ENCODE measurements at places on chromosomes 13 and 19.
A peak's percentile ranks its signal among the peaks of the same experiment; 100 is the strongest.

GRCh38 chr13:31890946-31891345, 140.6 kb upstream of the FRY start:
- DNase-seq, result no peak

DNA sequence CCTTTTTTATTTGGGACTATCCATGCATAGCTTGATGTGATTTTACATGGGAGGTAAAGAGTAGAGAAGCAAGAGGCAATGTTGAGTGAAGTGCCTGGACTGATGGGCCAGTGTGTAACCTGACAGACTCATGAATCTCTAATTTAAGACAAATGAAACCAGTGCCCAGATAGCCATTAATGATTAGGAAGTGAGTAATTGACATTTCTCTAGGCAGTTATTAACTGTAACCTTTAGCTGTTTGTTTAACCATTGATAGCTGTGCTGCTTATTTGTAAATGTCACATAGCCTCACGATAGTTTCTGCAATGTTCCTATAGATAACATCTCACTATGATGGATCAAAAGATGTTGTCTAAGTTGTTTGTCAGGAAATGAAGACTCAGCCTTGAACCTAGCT, 1047.5 kb upstream of the SPRY2 start:
- no peak for DNase-seq

- no peak for DNase-seq
Measured at GRCh38 chr19:49988007-49988406, 27.0 kb upstream of the SIGLEC11 start.

GRCh38 chr13:111241006-111241755, 79.3 kb upstream of the TEX29 start:
- peak; percentile 40 for DNase-seq

GRCh38 chr13:35480346-35480745, 3.9 kb upstream of the MAB21L1 start:
- DNase-seq, result no peak

DNA sequence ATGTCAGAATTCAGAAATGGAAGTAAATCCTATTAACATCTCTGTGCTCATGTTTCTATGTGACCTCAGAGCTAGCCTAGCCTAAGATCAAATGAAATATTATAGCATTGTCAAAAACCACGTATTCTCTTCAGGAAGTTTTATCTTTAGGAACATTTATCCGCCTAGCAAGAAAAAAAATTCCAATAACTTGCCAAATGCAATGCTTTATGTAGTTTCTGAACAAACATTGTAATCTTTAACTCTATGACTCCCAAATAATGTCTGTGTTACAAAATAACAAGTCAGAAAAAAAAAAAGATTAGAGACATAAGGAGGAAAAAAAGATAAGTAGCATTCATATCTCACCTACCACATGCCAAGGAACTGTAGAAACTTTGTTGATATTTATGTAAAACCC, 18.4 kb upstream of the IPO5 start:
- no peak for DNase-seq

- no peak for DNase-seq
Measured at GRCh38 chr13:25579221-25579620, 207.4 kb downstream of the ATP8A2 start.

GRCh38 chr19:11347546-11348039, 1.3 kb downstream of the CCDC159 start:
- no peak for DNase-seq

- DNase-seq, result no peak
Measured at GRCh38 chr13:76741046-76741445, 145.2 kb downstream of the KCTD12 start.

DNA sequence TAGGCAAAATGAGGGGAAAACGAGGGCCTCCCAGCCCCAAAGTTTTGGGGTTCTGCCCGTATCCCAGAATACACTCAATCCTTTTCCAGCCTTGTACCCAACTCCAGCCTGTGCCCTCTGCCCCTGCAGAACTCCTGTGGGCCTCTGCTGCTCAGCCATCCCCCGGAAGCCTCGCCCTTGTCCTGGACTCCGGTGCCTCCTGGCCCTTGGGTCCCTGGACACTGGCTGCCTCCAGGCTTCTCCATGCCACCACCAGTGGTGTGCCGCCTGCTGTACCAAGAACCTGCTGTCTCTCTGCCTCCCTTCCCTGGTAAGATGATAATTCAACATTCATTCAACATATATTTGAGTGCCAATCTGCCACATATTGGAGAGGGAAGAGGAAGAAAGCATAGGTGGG, 3.8 kb downstream of the DMRTC2 start:
- DNase-seq, result no peak

GRCh38 chr13:43414111-43414510, 372.7 kb downstream of the ENOX1 start:
- DNase-seq, result no peak

- DNase-seq, result no peak
Measured at GRCh38 chr19:34788074-34788473, 15.1 kb upstream of the ZNF599 start.

DNA sequence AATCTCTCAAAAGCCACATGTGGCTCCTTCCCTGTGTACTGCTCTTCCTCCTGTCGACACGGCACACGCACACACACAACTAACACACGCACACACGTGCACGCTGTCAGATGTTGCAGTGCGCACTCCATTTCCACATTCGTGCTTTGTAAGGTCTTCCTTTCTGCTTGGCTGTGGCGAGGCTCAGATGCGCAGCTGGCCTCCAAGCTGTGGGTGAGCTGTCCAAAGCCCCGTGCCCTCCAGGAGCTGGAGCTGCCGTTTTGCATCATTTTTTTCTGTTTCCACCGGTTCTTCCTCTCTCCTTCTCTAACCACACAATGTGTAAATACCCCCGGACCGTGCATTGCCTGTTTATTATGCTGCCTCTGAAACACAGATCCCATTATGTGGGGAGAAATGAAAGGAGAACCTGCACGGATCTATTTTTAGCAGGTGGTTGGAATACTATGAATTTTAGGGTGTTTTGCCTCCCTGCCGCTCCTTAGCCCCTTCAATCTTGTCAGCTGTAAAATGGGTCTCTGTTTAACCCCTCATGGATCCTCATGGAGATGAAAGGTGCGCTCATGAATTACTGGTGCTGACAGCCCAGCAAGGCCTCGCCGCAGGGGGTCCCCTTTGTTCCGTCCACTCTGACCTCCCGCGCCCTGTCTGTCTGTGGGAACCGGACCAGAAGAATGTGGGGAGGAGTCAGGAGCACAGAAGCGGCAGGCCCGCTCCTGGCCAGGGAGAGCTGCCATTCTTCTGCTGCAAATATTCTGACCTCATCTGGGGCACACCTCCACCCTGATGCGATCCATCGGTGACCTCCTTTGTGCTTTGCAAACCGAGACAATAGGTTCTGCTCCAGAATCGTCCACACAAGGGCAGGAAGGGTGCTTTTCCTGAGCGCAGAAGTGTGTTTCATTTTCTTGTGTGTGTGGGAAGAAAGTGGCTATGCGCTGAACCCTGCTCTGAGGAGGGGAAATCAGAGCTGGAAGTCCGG, 137.7 kb downstream of the SOX1 start:
- DNase-seq, result no peak

- DNase-seq, result no peak
Measured at GRCh38 chr13:22092791-22093560, 422.1 kb downstream of the FGF9 start.

DNA sequence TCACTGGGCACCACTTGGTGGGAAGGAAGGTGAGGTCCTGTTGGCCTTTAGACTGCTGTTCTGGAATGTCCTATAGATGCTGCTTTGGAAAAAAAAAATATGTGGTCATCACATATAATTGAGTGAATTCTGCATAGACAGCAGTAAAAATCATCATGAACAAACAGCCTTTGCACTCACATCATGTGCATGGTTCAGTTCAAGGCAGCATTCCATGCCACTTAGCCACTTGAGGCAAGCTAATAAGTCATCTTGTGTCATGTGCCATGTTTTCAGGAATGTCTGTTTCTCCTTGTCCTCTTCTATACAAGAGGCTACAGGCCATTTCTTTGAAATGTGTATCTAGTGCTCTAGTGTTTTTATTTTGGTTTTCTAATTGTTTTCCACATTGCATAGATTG, 43.9 kb upstream of the TSC22D1 start:
- no peak for DNase-seq

DNA sequence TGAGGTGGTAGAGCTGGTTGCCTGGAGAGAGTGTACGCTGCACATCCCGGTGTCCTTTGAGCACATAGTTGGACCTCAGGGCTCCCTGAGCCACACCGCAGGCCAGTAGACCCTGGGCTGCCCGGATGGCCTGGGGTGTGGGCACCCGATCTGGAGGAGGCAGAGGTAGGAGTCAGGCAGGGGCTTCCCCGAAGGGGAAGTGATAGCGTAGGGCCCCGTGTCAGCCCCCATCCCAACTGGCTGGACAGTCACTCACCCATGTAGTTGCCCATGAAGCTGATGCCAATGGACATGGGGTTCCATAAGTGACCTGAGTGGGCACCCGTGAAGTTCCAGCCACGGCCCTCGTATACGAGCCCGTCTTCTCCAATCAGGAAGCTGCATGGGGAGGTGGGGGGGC, 3.6 kb downstream of the PGLYRP1 start:
- DNase-seq, result no peak

DNA sequence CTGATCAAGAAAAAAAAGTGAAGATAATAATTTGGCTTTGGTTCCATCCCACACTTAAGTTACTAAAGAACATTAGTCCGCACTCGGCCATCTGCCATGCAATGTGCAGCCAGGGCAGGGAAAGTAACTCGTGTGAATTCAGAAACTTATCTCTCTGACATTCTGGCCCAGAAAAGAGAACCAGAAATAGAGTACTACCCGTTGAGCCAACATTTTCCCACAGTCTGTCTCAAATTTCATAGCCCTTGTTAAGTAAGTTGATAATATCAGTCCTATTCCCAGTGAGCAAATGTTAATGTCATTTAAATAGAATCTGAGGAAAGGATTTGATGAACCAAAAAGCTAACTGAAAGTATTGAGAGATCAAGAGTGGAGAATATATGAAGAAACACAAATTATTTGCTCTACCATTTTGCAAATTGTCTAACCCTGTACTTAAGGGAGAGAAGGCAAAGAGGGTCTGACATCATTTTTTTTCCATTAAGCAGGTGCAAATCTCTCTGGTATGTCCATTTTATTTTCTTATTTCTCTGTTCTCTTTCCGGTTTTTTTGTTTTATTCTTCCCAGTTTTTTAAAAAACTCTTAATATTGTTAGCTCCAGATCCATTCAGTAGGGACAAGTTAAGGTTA, 156.3 kb downstream of the NDFIP2 start:
- DNase-seq, result no peak

GRCh38 chr19:12939975-12940423, 1.6 kb downstream of the CALR start:
- DNase-seq, result no peak

- no peak for DNase-seq
Measured at GRCh38 chr13:30866677-30867076, 39.4 kb upstream of the MEDAG start.

Measured in cerebellum (tissue), 4 donors.